Central memory CD4-positive, alpha-beta T cell (primary cell): ENCODE measurements at places on chromosomes 7 and 10.

DNA sequence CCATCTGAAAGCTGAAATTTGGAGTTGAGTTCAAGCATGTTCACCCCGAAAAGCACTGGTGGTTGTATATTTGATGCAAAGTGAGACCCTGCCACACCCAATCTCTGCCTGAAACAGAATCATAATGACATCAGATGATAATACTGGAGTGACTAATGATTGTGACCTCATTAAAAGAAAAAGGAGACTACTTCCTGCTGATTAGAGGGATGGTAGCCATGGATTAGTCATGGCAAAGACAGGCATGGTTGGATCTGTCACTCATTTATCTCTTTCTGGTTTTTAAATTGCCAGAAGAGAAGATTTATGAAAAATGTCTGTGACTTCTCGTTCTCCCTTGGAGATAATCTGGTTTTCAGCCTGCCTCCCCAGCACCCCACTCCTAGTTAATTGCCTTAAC, 101.2 kb downstream of the BAMBI start:
- no peak for DNase-seq

DNA sequence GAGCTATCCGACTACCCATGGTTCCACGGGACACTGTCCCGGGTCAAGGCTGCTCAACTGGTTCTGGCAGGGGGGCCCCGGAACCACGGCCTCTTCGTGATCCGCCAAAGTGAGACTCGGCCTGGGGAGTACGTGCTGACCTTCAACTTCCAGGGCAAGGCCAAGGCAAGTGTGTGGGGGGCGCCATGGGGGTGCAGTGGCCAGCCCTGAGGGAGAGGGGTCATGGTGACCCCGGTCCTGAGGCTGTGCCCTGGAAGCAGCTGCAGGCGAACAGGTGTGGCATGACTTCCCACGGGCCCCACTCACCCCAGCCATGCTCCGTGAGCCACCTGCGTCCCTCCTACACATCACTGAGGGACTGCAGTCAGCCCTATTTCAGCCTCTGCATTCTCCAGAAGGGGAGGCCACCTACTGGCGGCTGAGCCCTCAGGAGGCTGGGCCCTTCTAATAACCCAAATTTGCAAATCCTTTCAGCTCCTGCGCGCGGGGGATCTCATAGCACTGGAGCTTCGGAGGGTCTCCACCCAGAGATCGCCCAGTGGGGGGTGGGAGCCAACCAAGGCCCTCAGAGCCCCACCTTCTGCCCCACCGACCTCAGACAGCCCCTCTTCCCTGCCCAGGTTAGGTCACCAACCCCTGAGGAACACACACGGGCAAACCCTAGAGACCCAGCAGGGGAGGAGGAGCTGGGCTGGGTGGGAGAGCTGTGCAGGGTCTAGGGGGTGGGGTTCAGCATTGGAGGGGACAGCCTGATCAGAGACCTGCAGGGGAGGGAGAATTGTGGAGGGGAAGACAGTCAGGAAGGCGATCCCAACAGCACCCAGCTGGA, 30.8 kb downstream of the SH2B2 start:
- DNase-seq: no peak

GRCh38 chr7:771234-772004, 44.3 kb upstream of the PRKAR1B start:
- DNase-seq: no peak

- no peak for DNase-seq
Observed at GRCh38 chr10:98030093-98030821, at the start of gene CRTAC1. TSS of gene CRTAC1 (minus strand) at chr10:98030621. CDS start at chr10:98030472, 149 bp downstream.

DNA sequence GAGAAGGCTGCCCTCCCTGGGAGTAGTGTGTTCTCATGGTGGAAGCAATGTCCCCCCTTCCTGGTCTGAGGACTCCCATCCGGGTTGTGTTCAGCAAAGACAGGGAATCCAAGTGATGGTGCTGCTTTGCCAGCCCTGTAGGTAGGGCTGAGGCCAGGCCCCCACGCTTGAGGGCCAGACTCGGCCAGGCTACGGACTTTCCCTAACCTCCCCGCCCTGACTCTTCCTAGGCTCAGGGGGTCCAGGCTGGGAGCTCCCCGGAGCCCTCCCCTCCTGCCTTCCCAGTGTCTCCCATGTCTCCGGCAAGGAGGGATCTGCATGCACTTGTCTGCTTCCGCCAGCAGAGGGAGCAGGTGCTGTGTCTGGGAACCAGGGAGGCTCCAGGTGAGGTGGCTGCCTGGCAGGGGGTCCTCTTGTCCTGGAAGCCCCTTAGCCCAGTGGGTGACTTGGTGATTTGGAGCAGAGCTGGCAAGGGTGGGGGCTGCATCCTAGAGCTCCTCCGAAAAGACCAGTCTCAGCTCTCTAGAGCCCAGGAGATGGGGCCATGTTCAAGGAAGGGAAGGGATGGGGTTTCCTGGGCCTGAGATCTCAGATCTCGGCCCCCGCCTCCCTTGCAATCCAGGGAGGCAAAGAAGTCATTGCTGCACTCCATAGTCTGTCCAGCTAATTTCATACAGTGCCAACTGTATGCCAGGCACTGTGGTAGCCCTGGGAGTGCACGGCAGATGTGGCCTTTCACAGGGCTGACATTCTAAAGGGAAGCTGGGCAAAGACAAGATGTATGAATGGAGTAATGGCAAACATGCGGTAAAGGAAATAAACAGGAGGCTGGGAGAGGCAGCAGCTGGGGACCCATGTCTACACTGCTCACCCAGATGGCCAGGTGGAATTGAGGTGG, 20.3 kb upstream of the SFRP5 start:
- DNase-seq: peak; percentile 64

- peak; percentile 23 for DNase-seq
Observed at GRCh38 chr7:131302876-131303707, 24.6 kb upstream of the MKLN1 start.

DNA sequence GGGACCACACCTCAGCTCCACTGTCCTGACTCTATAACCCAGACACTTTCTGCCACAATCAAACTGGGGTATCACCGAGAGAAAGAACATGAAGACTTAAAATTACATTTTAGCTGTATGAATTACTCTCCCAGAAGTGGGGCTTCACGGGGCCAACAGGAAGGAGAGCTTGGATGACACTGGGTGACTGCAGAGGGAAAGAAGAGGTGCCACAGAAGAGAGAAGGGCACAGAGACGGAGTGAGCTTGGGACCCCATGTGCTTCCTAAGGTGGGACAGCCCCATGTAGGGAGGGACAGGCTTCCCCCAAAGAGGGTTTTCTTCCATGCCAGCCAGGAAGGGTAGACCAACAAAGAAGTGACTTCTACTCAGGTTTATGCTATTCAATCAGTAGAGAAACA, 162.0 kb upstream of the RHEB start:
- DNase-seq: no peak

DNA sequence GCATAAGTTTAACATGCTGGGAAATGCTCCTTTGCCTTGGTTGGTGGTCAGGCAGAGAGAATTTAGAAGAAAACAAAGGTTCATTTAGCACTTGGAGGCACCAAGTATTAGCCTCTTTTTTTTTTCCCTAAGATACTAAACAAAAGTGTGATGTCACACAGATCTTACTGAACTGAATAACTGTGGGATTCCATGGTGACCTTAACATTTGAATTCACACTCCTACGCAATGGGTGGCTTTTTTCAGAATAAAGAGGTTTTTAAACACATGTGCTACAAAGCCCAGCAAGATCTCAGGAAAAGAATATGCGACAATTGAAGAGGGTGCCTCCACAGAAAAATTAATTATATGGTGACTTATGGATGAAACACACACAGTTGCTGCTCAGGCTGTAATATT, 133.4 kb upstream of the ABCB5 start:
- no peak for DNase-seq

DNA sequence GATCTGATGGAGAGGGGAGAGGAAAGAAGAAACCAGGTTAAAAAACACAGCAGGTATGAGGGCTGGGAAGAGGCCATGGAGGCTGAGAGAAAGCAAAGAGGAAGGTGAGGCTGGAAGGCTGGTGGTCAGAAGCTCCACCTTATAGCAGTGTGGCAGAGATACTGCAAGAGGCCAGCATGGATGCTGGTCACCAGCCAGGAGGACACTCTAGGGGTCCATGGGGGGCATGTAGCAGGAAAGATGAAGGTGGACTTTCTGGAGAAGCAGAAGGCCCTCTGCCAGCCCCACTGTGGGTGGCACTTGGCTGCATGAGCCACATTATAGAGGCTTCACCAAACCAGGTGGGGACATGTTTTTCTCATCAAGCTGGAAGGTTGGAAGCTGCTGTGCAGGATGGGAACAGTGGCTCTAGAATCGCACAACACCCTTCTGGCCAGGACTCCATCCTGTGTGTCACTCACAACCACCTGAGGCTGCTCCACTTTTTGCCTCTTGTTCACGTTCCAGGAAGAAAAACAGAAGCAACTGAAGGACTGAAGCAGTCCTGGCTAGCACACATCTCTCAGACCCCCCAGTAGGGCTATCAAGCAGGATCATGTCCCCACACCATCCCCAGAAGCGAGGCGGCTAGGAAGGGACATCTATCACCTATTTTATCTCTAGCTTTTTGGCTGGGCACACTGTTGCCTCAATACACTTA, 587.5 kb upstream of the MGMT start:
- no peak for DNase-seq

DNA sequence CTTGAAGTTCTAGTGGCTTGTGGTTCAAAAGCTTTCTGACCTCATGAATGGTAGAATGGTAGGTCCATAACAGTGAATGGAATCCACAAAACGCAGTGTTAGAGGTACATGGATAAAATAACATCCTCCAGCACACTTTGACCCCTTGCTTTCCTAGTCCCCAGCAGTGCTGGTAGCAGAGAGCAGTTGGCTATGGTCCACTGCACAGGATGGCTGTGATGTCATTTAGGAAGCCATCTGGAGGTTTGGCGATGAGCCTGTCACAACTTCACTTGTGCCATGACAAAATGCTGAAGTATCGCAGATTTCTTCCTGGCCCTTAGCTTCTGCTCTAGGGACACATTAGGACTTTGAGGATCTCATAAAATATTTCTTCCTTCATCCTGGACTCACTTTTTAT, 300.0 kb upstream of the FZD8 start:
- DNase-seq: no peak

DNA sequence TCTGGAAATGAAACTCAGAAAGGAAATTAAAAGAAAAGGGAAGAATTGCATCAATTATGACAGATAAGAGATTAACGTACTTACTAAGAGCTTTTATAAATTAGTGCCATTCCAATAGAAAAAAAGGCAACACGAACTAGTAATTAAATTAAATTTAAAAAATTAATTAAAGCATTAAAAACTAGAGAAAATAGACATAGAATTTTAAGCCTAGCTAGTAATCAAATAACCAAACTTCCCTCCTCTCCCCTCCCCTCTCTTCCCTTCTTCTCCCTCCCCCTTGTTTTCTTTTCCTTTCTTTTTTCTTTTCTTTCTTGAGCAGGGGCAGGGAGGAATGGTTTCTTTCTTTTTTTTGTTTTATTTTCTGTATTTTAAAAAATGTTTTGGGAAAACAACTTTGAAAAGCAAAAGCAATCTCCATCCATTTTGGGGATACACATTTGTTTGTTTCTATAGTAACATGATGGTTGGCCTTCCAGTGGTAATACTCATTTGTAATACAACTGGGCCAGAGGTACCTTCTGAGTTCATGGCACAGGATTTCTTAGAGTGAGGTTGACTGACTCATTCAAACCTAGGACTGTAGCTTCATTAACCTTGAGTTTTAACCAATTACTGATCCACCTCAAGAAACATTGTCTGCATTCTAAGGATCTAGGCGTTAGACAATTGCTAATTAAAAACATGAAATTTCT, 132.6 kb downstream of the ST7 start:
- no peak for DNase-seq

GRCh38 chr7:11181590-11181989, 207.9 kb downstream of the PHF14 start:
- no peak for DNase-seq

DNA sequence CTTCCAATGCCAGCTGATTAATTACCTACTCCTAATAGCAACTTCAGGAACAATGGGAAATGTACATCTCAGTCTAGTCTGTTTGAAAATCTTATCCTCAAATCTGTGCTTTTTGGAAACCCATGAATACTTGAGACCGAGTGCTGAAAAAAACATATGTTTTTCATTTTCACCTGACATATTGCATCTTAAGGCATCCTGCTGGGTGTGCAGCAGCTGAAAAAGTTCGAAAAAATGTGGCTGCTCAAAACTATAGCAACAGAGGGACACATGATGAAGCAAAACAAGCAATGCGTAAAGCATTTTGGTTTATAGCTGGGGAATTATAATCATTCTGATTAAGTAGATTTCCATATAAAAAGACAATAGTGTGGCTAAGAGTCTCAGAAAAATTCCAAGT, 218.0 kb downstream of the CREB5 start:
- DNase-seq: no peak

GRCh38 chr10:121007264-121007663, 156.1 kb downstream of the WDR11 start:
- DNase-seq: no peak

DNA sequence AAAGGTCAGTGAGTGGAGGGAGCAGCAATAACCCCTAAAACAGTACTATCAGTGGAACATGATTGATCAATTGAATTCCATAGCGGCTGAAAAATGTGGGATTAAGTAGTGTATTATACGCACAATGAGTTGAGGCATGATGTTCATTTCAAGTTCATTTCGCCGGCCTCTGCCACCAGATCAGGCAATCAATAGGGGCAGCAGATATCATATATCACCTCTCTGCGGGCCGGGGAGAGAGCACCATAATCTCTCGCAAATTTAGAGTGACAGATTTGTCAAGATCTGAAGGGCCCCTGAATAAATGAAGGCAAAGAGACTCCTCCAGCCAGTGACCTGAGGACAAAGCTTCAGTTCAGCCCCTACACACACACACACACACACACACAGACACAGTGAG, 58.5 kb downstream of the PAX2 start:
- no peak for DNase-seq

DNA sequence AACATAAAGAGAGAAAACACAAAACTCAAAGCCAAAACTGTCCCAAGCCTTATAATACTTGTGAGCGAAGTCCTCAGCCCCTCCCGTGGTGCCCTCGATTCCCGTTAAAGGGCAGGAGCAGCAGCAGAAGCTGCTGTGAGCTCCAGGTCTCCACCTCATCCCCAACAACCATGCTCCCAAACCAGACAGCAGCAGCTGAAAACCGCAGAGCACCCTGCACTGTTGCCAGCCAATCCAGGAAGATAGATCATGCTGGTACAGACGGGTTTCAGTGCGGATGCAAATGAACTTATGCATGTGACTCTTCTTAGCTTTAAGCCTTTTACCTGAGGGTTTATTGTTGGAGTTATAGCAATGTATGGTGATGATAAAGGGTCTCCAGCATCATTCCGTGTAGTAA, 97.9 kb downstream of the DNAJB6 start:
- no peak for DNase-seq
